Central memory CD4-positive, alpha-beta T cell (primary cell): ENCODE measurements at places on chromosomes 16 and 17.

- DNase-seq, result no peak
Observed at GRCh38 chr17:56850591-56850990, 16.6 kb downstream of the DGKE start.

GRCh38 chr16:82031116-82032084 lies 3.7 kb upstream of the HSD17B2 start:
- no peak for DNase-seq

- DNase-seq, result no peak
Observed at GRCh38 chr16:83973581-83974385, 5.7 kb downstream of the NECAB2 start.

GRCh38 chr16:54522584-54522983 lies 236.0 kb upstream of the IRX3 start:
- no peak for DNase-seq

DNA sequence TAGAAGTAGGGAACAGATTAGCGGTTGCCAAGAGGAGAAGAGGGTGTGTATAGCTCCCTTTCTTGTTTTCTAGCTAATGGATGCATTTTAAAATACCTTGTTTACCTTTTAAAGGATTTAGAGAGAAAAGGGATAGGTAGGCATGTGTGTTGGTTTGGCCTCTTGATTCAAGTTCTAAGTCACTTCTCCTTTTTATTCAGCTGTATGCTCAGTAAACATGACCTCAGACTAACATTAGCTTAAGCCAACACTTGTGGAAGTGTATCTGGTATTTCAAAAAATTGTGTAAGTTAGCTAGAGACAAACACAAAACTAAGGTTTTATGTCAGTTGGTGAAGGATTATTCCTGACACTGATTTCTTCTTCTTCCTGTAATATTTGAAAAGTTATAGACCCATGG lies 204.1 kb upstream of the NOG start:
- DNase-seq, result no peak

DNA sequence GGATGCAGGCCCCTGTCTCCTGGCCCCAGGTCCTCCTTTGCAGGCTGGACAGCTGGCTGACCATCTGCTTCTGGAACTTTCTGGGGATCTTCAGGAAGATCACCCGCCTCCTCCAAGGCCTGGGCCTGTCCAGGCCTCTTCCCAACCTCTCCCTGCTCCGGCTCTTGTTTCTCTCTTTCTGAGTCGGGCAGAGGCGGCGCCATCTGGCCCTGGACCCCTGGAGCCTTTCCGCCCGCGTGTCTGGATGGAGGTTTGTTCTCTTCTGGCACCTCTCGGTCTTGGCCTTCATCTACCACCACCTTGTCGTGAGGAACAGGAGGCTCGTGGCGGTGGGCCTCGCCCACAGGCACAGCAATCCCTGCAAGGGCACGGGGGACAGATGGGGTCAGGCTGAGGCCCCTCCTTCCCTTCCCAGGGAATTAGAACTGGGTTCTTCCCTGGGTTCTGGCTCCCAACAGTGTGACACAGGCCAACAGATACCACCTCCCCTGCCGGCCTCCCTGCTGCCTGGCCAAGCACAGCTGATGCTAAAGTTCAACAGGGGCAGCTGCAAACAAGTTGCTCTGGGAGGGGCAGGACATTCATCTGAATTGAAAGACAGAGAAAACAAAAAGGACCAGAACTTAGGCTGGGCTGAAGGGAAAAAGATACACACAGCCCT lies 13.3 kb downstream of the NDUFAF8 start:
- no peak for DNase-seq

- no peak for DNase-seq
Observed at GRCh38 chr16:2385190-2385836, 43.9 kb upstream of the CCNF start.

DNA sequence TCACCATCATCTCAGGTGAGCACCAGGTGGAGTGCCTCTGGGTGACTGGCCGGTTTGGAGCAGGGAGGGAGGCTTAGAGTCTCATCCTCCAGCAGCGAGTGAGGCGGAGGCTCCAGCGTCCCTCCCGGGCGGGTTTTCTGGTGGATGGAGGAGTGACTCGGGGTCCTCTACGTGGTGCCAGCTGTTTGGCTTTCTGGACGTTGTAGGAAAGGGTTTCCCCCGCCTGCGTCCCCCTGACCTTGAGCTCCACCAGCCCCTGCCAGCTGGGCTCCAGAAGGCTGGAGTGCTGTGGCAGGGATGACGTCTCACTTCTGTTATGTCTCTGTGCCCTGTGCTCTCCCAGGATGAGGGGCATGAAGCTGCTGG lies 522 bp downstream of the DNASE1 start:
- no peak for DNase-seq

GRCh38 chr16:66959704-66960161 lies 1.3 kb upstream of the CES3 start:
- no peak for DNase-seq

GRCh38 chr16:3065742-3066439 lies 451 bp downstream of the IL32 start:
- no peak for DNase-seq

GRCh38 chr17:37717627-37718323 lies 27.1 kb downstream of the HNF1B start:
- no peak for DNase-seq

GRCh38 chr16:68792465-68793324 lies 50.6 kb upstream of the TANGO6 start:
- no peak for DNase-seq
